ENCODE measurements at places on chromosomes 5 and 9.

DNA sequence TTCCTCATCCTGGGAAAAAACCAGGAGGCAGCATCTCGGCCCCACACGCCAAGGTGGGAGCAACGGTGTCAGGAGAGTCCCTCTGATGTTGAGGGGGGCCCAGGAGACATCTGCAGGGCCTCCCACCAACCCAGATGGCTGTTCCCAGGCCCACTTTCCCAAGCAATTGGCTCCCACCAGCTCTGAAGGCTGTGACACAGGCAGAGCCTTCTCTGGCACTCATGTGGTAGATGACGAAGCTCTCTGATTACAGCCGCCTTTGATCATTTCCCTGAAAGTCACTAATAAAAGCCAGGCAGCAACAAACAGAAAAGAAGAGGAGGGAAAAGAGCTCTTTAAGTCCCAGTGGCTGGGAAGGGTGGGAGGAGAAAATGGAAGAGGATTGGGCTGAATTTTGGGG, 226.5 kb downstream of the CDK5RAP2 start:
- DNase-seq = no peak

DNA sequence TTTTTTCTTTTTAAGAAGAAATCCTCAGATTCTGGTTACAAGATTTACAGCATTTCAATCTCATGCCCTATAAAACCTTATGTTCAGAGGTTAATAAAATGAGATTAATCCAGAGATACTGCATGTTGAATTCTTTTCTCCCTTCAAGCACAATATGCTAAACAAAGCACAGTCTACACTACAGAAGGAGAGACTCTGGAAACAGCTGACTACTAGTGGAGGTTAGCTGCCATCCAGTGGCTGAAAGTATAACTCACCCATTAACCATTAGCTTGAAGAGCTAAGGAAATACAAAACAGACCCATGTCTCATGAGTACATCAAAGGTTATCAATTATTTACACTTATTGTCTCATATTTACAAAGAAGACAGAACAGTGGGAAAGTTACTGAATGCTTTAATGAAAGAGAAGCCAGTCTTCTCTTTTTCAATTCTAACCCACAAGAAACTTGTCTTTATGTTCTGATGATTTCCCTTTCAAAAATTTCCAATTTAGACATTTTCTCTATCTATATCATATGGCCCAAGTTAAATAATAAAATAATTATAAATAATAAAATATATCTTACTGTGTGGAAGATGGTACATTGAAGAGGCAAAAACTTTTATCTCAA, 12.7 kb upstream of the DNAH5 start:
- peak; percentile 52 for DNase-seq

DNA sequence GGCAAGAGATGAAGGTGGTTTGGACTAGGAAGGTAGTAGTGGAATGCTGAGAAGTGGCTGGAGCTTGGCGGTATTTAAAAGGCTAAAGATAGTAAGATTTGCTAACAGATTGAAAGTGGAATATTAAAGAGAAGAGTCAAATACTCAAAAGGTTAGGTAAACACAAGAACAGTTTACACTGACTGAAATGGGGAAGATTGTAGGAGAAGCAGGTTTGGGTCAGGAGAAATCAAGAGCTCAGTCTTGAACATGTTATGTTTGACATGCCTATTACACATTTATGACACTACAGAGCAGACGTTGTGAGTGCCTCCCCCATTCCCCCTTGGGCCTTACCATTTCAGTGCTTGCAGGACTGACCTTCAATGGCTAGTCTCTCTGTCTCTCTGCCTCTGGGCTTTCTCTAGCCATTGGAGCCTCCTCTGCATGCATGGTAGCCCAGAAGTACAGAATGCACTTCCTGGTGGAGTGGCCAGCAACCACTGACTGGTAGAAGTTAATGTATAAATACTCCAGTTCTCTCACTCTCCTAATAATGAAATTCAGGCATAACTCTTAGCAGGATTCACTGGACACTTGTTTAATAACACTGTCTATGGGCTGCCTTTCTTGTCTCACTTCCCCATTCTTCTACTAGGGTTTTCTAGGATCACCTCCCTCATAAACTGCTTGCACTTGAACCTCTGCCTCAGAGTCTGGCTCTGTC, 56.8 kb downstream of the HMGCS1 start:
- DNase-seq = no peak

GRCh38 chr5:98770911-98771322, 2.5 kb upstream of the RGMB start:
- no peak for DNase-seq

GRCh38 chr9:38287420-38287985, 105.0 kb upstream of the ALDH1B1 start:
- DNase-seq = no peak

GRCh38 chr9:93256878-93257807, 73.2 kb downstream of the WNK2 start:
- DNase-seq = no peak

GRCh38 chr9:16306586-16306985, 563.9 kb downstream of the BNC2 start:
- DNase-seq = no peak

DNA sequence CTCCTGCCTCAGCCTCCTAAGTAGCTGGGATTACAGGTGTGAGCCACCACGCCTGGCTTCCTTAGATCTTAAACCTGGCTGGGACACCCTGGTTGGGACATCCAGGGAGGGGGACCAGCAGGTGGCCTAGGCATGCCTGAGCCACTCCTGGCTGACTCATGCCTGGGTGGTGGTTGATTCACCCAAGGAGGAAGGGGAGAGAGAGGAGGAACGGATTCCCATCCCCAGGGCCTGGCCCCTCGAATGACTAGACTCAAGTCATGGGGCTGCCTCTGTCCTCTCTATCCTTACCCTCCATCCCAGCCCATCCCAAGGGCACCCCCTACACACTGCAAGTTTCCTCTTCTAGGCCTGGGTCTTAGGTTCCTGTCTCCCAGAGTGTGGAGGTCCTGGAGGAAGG, 12.7 kb downstream of the EEIG1 start:
- DNase-seq = no peak

GRCh38 chr5:56666901-56667300, 148.4 kb upstream of the MAP3K1 start:
- DNase-seq = no peak

DNA sequence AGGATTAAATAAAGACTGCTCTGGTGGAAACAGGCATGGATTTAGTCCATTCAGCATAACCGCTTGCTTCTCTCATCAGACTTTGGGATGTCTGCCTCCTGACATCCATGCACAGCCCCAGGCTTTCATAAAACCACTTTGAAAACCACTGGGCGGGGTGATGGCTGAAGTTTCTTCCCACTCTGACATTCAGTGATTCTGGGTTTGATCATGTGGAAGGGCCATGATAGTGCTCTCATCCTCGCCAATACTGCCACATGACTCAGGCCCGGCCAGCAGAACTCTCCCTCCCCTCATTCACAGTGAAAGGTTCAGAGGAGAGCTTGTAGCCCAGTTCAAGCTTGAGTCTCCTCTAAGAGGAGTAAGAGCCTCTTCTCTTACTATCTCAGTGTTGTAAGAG, 29.6 kb upstream of the GLRA1 start:
- no peak for DNase-seq

DNA sequence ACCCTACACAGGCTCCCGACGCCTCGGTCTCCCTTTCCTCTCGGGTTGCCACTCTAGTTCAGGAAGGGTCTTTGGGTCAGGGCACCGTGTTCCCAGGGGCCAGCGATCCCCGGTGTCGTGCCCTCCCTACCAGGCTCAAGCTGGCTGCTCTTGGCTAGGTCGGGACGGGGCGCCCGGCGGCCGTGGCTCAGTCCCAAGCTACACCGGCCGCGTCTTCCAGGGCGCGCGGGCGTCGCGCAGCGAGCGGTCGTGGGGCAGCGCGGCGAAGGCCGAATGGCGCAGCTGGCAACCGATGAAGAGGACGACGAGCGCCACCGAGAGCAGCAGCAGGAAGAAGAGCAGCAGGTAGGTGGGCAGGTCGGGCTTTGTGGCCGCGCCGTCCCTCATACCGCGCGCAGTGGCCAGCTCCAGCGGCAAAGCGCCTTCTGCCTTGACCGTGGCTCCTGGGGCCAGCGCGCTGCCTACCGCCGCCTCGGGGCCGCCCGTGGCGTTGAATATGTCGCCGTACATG, 892 bp downstream of the SMIM32 start:
- no peak for DNase-seq

- DNase-seq = no peak
Measured at GRCh38 chr5:133642153-133642722, 29.9 kb upstream of the FSTL4 start.

DNA sequence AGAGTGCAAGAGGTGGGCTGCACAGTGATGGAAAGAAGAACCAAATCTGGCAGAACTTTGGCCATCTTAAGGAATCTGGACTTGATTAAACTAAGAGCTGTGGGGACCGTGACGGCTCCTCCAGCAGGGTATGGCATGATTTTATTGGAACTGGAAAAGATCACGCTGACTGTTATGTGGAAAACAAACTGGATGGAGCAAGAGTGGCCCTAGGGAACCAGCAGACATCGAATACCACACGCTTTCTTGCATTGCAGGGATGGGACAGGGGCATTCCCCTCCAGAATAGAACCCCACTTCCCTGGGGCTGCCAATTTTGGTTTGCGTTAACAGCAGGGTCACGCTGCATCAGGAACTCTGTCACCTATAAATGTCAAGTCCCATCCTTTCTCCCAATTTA, 38.8 kb downstream of the INSYN2B start:
- no peak for DNase-seq

GRCh38 chr9:130890870-130891687, 5.5 kb downstream of the QRFP start:
- no peak for DNase-seq

DNA sequence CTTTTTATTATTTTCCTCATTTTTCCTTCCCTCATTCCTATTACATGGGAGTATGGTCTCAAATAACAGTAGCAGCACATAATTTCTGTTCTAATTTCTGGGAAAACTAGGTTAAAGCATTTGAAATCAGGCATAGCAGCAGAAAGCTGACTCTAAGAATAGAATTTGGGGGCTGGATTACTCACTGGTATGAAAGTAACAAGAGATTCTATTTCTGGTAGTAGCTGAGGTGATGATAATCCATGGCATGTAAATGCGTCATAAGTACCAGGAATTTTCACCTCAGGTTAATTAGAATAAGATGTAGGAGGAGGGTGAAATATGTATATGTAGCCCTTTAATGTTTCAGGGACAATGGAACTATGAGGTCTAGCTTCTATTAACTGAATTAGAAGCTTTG, 662.0 kb downstream of the PTPRD start:
- no peak for DNase-seq

- peak; percentile 19 for DNase-seq
Measured at GRCh38 chr5:100647461-100648230, 112.5 kb downstream of the FAM174A start.

- DNase-seq = no peak
Measured at GRCh38 chr5:113024076-113024697, 47.6 kb downstream of the DCP2 start.

DNA sequence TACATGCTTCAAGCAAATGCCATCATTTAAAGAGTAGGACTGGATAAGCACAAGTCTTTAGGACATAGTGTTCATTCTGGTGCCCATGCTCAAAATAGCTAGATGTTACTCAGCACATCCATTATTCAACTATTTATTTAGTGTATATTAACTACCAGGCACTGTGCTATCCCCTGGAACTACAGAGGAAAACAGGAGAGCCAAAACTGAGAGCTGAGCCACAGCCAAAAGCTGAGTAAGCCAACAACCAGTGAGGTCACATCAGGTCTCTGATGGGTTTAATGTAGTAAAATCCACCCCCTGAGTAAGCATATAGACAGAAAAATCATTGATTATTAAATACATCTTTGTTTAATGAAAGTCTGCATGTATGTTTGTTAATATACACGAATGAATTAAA, 469.3 kb upstream of the DMAC1 start:
- no peak for DNase-seq

DNA sequence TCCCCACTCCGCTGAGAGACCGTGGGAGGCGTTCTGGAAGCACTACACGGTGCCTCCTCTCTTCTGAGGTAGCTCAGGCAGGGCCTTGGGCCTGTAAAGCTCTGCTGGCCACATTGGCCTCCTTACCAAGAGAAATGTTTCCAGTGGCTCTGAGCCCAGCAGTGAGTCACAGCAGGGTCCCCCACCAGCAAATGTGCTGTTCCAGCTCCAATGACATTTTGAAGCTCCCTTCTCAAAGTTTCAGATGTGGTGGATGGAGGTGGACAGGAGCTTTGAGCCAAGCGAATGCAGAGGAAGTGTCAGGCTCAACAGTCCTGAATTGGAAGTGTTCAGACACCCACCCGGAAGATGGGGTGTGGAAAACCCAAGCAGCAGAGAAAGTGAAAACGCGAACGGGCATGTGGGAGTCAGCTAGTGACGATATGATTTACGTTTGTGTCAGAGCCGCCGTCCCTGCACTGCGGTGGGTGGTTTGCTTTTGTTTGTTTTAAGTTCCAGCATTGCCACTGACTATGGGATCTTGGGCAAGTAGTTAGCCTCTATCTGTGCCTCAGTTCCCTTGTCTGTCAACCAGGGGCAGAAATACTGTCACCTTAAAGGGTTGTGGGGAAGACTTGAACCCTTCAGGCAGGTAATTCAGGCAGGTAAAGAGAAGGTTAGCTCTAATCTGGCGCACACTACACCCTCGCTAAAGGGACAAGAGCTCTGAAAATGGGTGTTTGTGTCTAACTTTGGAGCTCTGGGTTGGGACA, 38.2 kb downstream of the C5orf15 start:
- no peak for DNase-seq

DNA sequence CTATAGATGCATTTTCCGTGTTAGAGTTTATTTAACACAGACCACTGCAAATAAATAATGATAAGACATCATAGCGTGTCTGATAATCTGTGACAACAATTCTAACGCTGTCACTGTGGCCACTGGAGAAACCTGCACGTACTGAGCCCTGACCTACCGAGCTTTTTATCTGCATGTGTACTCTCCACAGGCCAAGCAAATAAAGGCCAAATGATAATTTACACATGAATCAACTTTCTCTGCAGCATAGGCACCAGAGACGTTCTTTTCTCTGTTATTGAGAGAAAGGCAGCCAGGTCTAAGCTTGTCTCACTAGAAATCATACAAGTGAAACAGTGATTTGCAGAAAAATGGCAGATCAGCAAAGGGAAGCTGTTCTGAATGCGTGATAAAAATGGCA, 75.8 kb downstream of the POU5F2 start:
- no peak for DNase-seq

- no peak for DNase-seq
Measured at GRCh38 chr5:115291397-115291796, 5.1 kb downstream of the CCDC112 start.

- DNase-seq = no peak
Measured at GRCh38 chr5:20032896-20033295, 44.9 kb upstream of the CDH18 start.

- no peak for DNase-seq
Measured at GRCh38 chr5:17785774-17786173, 151.5 kb downstream of the TAF11L14 start.

- DNase-seq = no peak
Measured at GRCh38 chr5:119398727-119399466, 43.1 kb downstream of the TNFAIP8 start.

DNA sequence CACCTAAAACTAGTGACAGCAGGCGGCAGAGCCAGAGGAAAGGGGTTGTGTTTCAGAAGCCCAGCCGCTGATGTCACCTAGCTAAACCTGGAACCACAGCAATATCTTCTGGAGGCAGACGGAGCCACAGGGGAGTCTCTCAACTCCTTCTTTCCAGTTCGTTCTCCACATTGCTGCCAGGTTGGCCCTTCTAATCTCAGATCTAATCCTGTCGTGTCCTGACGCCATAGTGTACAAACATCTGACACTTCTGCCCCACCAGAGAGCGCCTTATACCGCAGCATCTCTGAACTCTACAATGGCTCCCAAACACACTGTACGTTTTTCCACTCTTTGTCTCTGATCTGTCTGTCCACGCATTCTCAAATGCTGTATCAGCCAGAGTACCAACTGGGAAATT, 240.0 kb downstream of the SMARCA2 start:
- no peak for DNase-seq

All from NCI-H510A (cell line).